ENCODE measurements at places on chromosomes 4 and X.
A peak's percentile ranks its signal among the peaks of the same experiment; 100 is the strongest.

DNA sequence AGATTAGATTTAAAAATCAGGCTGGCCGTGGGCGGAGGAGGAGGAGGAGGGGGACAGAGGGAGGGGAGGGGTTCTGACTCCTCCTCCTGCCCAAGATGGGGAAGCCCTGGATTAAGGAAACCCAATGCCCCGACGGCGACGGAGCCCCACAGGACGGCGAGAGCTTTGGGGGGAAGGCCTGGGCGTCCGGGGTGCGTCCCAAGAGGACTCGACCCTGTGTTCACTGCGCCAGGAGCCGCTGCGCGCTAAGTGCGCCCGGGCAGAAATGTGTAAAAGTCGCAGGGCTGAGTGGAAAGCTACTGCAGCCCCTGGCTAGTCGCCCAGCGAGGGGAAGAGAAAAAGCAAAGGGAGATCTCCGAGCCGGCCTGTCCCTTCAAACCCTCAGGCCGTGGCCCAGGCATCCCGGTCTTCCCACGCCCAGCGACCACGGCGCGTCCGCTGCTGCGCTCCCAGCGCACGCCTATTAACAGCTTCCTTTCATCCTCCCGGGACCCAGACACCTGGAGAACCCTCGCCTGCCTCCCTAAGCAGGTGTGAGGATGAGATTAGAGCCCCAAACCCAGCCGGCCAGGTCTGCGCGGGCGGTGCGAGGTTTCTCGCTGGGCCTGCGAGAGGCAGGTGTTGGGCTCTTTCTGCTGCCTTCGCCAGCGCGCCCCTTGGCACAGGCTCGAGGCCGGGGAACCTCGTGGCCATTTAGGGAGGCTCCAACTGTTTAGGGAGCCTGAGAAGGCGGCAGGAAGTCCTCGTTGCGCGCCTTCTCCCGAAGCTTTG lies 1.4 kb upstream of the RPS6KA3 start:
- DNase-seq = peak; percentile 54

DNA sequence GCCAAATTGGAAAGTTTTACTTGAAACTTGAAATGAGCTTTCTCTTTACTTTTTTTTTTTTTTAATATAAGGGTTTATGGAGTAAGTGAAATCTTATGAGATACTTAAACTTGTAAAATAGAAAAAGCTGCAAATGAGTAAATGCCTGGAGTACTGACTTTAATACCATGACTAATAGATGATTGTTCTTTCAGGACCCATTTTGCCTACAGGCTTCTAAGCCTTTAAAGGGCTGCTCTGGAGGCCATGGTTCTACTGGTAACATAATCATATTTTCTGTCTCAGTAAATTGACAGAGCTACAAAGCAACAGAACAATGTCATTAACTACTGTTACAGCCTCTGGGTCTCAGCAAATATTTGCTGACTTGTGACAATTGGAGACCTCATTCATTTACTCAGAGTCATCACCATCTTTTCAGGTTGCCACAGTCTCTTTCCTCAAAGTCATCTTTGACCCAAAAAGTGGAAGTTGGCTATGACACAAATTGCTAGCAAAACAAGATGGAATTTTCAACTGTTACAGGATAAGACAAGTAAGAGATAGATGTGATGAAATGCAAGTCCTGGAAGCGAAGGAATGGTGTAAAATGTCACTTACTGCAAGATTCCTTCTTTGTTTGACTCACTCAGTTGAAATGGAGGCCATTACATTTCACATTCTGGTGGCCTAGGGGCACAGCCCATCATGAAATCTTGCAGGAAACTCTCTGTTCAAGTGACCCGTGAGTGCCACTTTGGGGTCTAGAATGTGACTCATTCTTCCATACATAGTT lies 132.7 kb downstream of the BTC start:
- DNase-seq = no peak

- DNase-seq = no peak
Observed at GRCh38 chrX:96752781-96753180, 68.1 kb downstream of the DIAPH2 start.

- no peak for DNase-seq
Observed at GRCh38 chr4:107552306-107552705, 167.7 kb downstream of the PAPSS1 start.

- no peak for DNase-seq
Observed at GRCh38 chr4:73067971-73068394, 1.5 kb downstream of the COX18 start.

- DNase-seq = no peak
Observed at GRCh38 chr4:40262861-40263260, 66.0 kb downstream of the RHOH start.

- DNase-seq = no peak
Observed at GRCh38 chr4:148812101-148812500, 369.9 kb upstream of the NR3C2 start.

DNA sequence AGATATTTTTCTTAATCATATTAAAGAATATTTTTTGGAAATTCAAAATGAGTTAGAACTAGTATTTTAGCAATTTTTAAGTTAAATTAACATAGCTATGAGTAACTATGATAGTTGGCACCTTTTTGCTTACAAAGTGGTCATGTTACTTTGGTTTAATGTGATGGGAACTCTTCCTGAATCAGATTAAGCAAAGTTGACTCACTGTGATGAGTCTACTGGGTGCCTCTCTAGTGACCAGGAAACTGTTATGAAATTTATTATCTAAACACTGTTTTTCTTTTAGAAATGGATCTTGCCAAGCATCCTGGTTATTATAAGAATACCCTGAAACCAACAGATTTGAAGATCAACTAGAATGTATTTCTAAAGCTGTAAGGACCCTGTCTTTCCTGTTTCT lies 985.8 kb downstream of the TRAM1L1 start:
- DNase-seq = no peak

- DNase-seq = no peak
Observed at GRCh38 chrX:153339662-153340061, 5.7 kb downstream of the ZNF275 start.

DNA sequence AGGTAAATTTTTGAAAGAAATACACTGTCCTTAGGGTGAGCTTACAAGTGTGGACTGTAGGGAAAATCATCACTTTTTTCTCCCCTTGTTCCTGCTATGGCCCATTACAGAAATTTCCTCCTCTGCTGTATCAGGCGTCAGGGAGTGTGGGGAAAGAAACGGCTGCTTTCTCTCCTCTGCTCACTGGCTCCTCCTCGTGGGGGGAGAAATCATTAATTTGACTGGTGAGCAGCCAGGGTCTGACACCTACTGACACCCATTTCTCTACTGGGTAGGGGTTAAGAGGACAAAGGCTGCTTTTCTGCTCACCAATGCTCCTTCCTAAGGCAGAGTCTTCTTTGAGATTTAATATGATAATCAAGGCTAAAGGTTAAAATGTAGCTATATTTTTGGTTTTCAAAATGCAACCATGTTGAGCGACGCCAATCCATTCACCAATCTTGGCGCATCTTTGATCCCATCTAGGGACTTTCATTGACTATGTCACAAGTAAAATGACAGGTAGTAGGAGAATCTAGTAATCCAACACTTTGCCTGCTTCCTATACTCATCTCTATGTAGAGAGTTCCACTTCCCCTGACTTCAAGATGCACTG lies 25.1 kb downstream of the SETD7 start:
- no peak for DNase-seq

GRCh38 chr4:153296040-153296823 lies 48.3 kb upstream of the MND1 start:
- peak; percentile 71 for DNase-seq

DNA sequence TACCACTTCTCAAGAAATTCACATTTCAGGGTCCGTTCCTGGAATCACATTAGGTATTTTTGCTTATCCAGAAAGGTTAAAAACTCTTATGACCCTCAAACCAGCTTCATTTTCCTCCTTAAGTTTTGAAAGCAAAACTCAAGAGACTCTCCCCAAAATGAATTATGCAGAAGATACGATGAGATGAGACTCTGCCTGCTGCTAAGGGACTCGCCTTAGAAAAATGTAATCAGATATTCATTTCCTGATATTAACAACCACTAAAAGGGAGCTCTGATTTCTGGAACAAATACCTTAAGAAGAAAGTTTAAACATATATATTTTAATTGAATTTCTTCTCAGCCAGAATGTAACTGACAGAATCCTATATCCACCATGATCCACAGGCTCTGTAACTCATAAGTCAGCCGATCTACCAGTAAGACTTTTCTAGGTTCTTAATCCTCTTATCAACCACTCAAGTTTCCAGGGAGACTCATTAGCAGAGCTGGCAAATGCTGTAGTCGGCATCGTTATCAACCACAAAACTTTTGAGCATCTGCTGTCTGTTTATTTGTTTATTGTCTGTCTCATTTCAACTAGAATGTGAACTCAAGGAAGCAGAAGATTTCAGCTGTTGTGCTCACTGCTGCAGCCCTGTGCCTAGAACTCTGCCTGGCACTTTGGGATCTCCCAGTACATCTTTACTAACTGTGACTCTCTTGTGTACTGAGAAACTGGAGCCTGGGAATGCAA lies 112.5 kb downstream of the LDB2 start:
- DNase-seq = no peak

DNA sequence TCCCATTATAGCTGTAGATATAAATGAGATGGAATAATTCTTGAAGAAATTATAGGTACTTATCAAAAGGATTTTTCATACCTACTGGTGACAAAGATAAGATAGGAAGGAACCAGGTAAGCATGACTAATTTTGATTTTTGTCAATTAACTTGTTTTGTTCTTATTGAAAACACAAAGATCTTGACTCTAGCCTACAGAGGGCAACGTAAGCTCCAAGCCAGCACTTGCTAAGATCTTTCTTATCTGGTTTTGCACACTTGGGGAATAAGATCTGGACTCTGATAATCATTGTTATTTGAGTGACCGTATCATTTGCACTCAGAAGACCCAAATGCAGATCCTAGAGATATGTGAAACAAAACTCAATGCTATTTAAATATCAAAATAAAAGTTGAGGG lies 223.4 kb downstream of the VEGFC start:
- no peak for DNase-seq

DNA sequence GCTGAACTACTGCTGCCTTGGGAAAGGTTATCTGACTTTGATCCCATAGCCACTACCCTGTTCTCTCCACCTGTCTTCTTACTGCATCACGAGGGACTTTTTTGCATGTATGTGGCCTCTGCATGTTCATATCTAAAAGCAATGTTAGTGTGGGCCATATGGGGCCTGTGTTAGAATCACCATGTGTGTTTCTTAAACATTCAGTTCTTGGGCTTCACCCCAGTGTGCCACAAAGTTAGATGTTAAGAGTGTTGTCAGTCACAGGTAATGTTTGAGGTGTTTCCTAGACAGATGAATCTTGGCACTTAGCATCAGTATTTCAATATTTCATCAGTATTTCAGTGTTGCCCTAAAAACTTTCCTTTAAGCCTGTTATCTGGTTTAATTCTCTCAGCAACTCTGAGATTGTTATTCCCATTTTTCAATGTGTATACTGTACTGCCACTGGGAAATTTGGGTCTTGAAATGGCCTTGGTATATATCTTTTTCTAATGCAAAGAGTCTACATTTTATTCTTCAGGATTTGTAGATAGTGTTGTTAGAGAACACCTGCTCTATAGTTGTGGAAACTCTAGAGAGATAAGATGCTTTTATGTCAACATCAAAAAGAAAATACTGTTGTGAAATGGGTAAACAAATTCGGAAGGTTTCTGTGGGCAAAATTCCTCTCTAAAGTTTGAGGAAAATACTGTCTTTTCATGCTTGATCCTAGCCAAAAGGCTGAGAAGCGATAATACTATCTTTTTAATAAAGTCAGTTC lies 259.7 kb downstream of the BMPR1B start:
- DNase-seq = no peak

GRCh38 chrX:133574716-133575115 lies 159.4 kb upstream of the GPC4 start:
- DNase-seq = no peak

GRCh38 chr4:87405211-87405820 lies 14.3 kb upstream of the HSD17B11 start:
- no peak for DNase-seq

DNA sequence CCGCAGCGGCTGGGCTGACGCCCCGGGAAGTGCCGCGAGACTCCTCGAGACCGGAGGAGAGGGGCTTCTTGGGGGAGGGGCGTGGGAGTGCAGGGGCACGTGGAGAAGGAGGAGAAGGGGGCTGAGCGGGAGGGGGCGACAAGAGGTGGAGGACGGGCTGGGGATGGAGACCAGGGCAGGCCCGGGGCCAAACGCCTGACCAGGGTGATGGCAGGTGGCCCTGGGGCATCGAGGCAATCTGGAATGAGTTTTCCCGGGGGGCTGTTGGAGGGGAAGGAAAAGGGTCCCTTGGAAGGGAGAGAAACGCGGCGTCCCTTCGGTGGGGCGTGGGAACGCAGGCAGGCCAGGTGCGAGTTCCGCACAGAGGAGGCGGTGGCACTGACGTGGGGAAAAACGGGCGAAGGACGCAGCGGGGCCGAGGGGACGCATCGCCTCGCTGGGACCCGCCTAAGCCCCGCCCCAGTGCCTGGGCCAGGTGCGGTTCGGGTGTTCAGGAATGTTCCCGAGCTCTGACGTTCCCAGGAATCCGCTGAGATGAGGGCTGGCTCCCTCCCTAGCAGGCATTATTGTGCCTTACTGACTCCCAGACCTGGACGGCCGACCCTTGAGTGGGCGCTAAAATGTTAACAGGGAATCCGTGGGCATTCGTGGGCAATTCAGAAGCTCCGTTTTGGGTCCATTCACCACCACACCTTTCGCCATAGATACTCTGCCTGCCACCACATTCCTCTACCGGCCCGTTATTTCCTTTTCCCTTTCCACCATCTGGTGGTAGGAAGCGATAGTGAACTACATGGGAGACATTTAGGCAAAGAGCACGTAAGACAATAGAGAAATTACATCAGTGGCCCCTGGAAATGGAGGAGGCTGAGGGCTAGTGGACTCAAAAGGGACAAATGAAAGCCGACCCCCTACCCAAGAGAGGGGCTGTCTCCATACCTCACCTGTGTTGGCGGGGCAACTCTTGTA lies 795 bp upstream of the SH3KBP1 start:
- peak; percentile 55 for DNase-seq

- no peak for DNase-seq
Observed at GRCh38 chr4:139853309-139853708, 187.7 kb downstream of the MGST2 start.

GRCh38 chr4:121594796-121595526 lies 101.8 kb downstream of the ANXA5 start:
- DNase-seq = no peak

- DNase-seq = no peak
Observed at GRCh38 chr4:187207931-187208330, 484.3 kb upstream of the FAT1 start.

DNA sequence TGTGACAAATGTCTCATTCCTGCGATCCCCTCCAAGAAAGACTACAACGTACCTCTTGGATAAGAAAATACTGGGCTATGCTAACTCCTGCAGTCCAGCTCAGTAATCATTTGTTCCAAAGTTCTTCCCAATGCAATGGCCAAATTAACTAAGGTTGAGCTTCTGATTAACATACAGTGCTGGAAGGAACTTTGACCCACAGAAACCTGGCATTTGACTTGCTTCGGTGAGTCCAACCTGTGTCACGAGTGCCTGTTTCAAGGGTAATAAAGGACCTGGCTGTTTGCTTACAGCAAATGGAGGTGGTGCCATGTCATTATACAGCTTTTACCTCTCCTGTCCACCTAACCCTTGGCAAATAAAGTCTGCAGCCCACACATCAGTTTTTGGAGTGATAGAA lies 83.2 kb downstream of the RBM47 start:
- no peak for DNase-seq

- DNase-seq = no peak
Observed at GRCh38 chrX:113330416-113330815, 489.8 kb upstream of the AMOT start.

GRCh38 chr4:67910585-67910905 lies 26.7 kb upstream of the TMPRSS11D start:
- no peak for DNase-seq

Data from left hindlimb (tissue), 1 donor.